ENCODE measurements at places on chromosomes 3 and 15.

DNA sequence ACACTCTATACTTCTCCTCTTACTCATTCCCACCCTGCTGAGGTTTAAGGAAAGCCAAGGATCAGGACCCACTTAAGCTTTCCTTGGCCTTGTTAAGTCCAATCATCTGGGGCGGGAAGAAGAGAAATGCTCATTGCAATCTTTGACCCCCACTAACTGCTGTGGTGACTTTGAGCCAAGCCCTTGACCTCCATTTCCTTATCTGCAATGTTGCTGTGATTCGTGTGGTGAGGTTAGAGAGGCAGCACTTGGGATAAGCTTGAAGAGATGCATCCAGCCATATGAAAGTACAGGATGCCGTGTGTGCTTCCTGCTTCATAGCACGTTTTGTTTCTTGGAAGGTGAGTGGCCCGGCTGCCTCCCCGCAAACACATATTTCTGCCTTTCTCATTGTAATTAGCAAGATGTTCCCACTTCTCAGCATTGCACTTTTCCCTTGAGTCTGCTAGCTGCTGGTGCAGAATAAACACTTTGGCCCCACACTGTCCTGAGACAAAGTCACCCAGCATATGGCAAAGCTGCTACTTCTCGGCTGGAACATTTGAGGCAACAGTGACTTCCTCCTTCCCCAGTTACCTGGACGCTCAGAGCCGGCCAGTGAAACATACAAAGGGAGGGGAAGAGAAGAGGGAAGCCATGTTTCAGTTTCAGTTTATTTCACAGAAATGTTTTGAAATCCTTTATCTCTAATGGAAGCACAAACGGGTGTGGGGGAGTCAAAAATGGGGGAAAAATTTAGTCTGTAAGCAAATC, 10.5 kb upstream of the NUDT16 start:
- no peak for DNase-seq

GRCh38 chr15:32722136-32722535, 4.3 kb downstream of the GREM1 start:
- no peak for DNase-seq

DNA sequence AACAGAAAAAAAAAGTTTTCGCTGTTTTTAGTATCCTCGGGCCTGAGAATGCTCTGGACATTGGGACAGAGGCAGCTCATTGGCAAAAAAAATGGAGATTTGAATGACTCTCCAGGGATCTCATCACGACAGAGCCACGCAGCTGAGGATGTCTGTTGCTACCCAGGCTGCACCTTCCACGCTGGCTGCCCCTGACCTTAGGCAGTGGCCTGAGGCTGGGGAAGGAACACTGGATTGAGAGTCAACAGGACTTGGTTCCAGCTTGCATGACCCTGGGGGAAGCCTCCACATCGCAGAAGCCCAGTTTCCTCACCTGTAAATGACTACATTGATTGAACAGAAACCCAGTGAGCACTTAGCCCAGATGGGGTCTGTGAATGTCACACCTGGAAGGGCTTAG, 8.7 kb upstream of the ACSBG1 start:
- no peak for DNase-seq

DNA sequence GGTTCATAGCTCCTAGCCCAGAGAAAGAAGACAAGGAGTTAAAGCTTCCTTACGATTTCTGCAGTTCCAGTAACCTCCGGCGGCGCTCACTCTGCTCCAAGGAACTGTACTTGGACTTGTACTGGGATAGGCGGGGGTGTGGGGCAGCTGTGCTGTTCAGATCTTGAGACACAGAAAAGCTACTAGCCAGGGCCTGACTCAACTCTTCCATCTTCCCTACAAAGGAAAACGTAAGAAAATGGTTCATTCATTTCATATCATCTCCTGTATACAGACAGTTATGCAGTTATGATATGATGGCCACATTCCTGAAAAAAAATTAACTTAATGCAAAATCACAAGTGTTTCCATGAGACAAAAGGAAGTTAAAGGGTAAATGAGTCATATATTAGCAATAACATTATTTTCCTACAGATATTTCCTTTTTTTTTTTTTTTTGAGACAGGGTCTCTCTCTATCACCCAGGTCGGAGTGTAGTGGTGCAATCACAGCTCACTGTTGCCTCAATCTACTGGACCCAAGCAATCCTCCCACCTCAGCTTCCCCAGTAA, 4.6 kb downstream of the SNUPN start:
- DNase-seq, result no peak

- no peak for DNase-seq
Measured at GRCh38 chr3:41200669-41201021, 1.3 kb downstream of the CTNNB1 start.

DNA sequence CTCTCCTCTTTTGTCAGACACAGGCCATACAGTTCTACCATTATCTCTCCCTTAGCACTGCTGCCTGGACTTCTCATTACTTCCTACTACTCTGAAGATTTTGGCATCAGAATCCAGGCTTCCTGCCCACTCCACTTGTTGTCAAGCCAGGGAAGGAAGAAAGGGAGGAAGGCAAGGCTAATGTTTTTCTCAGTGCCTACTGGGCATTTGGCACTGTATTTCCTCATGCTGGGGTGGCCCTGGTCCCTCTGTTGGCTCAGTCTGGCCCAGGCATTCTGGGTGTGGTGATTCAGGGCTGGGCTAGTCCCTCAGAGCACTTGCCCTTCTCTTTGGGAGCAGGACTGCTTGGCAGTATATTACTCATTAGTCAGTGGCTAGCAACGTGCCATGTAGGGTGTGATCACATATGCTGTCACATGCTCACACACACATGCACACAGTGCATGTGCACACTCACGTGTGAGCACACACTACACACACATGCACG, 52.9 kb downstream of the BSN start:
- DNase-seq, result no peak
